Stimulated activated CD4-positive, alpha-beta T cell treated with anti-CD3 and anti-CD28 coated beads, Interleukin-2, amount 100 ng/mL, for 48 hours (primary cell): ENCODE measurements at places on chromosomes 7 and 10.

DNA sequence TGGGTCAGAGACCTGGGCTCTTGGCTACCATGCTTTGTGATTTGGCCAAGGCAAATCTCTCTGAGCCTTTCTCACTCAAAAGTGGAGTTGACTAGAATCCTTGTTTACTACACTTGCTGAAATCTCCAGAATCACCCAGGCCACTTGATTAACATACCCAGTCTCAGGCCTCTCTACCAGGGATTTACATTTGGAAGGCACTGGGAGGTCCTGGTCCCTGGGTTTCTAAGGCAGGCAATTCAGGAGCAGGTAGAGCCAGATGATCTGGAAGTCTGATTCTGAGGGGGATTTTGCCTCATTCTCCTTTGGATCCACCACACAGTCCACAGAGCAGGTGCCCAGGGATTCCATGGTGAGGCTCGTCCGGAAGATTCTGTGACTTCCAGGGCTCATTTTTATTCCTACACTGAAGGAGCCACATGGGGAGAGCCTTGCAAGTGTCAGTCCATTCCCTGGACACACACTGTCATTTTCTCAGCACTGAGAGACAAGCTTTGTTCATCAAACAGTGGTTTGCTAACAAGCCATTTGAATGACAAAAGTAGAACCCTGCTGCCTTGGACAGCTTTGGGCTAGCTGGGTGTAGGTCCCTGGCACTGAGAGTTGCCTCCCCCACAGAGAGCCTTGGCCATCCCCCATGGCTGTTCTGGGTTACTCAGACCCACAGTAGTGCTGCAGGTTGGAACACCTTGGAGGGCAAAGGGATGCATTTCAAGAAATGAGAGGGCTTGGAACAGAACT is 74.2 kb downstream of the NOC3L start:
- DNase-seq, result no peak

GRCh38 chr10:102185811-102186527 is 33.8 kb downstream of the NOLC1 start:
- no peak for DNase-seq

- DNase-seq, result no peak
Measured at GRCh38 chr10:85446827-85447226, 919.8 kb downstream of the GRID1 start.

DNA sequence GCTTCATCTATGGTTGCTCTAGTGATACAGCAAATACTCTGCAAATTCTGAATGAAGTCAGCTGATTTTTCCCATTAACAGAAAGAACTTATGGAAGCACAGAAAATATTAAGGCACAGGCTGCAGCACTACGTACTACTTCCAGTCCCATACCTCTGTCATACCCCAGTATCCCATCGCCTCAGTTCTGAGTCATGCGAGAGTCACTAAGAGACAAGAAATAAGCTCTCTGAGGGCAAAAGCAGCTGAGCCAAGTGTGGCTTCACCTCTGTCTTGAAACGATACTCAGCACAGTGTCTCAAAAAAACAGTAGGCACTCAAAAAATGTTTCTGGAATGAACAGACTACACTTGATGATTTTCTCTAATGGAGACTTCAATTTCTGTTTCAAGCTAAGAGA is 48.2 kb downstream of the EZH2 start:
- DNase-seq, result no peak

- DNase-seq, result no peak
Measured at GRCh38 chr7:33982425-33982786, 77.1 kb downstream of the BMPER start.

GRCh38 chr7:116028787-116029186 is 1.8 kb downstream of the TFEC start:
- DNase-seq, result no peak

DNA sequence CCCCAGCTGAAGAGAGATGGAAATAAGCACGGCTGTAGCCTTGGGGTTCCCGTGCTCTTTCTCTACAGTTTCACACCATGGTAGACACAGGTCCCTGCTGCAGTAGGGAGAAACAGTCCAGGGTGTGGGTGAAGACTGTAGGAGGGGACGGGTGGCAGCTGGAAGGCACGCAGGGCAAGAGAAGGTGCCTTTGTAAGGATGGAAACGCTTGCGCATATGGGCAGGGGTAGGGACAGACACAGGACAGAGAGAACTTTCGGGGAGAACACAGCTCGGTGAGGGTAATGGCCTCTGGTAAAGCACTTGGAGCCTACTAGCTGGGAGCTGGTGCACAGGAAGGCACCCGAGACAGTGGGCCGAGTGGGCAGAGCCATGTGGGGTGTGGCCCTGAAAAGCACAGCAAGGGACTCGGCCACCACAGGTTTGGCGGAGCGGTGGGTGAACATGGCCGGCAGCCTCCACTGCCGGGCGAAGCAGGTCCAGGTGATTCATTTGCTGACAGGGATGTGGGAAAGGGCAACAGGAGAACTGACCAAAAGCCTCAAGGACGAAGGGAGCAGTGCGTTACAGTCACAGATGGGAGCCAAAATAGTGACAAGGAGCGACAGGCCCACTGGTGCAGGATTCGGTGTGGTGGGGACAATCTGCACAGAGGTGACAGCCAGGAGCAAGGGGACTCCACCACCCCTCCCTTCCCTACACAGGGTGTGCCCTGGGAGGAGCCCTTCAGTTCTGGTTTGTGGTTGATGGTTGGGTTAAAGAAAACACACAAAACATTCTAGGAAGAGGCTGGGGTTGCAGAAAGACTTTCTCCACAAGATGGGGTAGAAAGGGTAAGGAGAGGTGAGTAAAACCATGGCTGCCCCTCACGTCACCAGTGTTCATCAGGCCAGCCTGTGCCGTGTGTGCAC is 97.1 kb downstream of the VOPP1 start:
- DNase-seq, result no peak

GRCh38 chr10:79601939-79602338 is 8.8 kb upstream of the SFTPA1 start:
- no peak for DNase-seq

DNA sequence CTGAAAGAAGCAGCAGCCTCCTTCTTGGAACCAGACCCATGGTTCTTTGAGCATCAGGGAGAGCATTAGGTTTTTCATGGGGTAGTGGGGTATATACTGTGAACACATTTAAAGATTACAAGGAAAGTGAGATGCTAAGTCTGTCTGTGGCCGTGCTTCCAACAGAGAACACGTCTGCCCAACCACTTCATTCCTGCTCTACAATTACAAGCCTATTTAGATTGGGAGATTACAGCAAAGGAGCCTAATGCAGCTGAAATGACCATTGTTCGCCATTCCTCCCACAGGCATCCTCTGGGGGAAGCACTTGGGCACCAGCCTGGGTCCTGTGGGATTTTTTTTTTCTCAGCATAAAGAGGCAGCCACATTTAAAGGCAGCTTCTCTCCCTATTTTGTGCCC is 536.4 kb downstream of the XPNPEP1 start:
- DNase-seq, result no peak

GRCh38 chr10:27088119-27089044 is 11.9 kb downstream of the ANKRD26 start:
- no peak for DNase-seq

DNA sequence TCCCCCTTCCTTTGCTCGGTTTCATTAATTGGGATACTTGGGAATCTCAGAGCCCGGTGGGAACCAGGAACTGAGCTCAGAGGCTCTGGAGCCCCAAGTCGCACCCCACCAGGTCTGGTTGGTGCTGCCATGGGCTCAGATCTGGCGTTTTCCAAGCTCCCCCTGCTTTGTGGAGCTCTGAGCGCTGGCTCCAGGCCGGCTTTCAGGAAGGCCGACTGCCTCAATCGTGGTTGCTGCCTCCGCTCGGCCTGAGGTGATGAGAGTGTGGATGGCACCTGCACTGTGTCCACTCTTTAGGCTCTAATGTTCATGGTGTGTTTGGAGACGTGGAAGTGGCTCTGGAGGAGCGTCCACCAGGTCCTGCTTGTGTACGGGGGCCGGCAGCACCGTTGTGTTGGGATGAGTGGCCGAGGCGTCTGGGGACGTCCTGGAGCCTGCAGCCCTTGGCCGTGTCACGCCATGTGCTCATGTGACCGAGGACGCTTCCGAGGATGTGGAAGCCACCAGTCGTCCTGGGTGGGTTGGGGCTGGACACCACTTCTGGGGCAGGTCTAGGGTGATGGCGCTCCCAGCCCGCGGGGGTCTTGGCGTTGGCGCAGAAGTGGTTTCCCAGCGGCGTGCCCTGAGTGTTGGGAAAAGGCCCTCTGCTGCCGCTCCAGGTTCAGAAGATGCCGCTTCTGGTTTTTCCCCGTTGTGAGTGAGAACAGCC is 8.2 kb downstream of the INPP5A start:
- DNase-seq, result no peak

- no peak for DNase-seq
Measured at GRCh38 chr7:148394582-148394981, 196.0 kb upstream of the C7orf33 start.

GRCh38 chr7:148962823-148963582 is 65.3 kb downstream of the PDIA4 start:
- peak; percentile 48 for DNase-seq

GRCh38 chr10:20949967-20950366 is 52.9 kb upstream of the NEBL start:
- DNase-seq, result no peak

DNA sequence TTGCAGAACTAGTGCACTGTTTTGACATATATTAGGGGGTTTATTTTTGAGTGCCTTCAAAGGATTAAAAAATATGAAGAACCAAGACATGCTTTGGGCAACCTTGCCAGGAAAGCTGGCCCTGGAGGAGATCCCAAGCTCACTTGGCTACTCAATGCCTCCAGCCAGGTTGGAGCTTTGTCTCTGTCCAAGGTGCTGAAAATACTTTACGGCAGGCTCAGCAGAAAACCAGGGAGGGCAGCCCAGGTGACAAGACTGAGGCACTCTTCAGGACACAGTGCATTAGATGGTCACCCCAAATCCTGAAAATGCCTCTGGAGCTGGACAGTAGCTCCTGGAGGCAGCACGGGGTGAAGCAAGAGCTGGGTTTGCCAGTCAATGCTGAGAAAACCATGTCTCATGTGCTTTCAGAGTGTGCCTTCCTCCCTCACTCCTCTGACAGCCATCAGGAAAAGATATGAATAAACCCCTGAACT is 5.8 kb upstream of the KCNH2 start:
- DNase-seq, result no peak

DNA sequence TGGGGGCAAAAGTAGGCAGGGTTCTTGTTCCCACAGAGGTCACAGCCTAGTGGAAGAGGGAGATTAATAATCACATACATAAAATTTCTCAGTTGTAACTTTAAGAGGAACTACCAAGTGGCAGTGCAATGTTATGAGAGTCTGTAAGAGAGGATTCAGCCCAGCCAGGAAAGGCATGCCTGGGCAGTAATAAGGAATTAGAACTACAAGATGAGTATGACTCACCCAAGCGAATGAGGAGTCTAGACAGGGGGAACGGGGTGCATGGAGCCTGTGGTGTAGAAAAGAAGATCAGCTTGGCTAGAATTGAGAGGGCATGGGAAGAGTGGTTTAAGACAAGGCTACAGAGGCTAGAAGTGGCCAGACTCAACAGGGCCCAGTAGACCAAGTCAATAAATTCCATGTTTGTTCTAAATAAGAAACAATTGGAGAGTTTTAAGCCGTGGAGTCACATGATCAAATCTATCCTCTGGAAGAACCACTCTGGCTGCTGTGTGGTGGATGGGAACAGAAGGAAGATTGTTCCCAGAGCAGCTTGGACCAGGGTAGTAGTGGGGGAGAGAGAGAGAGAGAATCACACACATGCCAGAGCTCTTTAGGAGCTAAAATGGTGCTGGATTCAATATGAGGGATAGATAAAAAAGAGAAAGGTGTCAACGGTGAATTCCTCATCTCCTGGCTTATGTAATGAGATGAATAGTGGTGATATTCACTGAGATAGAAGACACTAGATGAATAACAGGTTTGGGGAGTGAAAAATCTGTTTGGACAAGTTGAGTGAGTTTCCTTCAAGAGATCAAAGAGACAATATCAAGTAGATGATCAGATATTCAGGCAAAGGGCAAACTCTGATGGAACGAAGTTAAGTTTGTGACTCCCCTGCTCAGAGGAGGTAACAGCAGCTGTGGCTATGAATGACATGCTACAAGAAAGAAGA is 265.1 kb downstream of the FGFR2 start:
- no peak for DNase-seq

- no peak for DNase-seq
Measured at GRCh38 chr10:97858001-97858439, 8.4 kb downstream of the GOLGA7B start.

GRCh38 chr7:15306296-15306695 is 255.5 kb downstream of the AGMO start:
- no peak for DNase-seq

GRCh38 chr7:24572393-24572996 is 757 bp upstream of the PALS2 start:
- peak; percentile 11 for DNase-seq

DNA sequence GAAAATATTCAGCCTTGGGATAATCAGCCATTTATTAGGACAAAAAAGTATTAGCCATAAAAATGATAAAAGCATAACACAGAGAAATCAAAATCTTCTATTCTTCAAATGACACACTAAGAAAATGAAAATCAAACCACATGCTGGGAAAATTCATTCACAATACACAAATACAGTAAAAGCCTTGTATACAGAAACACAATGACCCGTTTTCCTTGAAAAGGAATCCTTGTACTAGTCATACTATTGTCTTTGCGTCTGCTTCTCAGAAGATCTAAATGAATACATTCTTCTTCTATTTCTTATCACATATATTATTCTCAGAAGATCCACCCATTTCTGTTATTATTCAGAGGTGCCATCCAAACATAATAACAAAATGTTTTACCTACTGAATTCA is 749.1 kb downstream of the CNTNAP2 start:
- DNase-seq, result no peak

GRCh38 chr10:73818402-73818801 is 7.0 kb upstream of the NDST2 start:
- DNase-seq, result no peak

DNA sequence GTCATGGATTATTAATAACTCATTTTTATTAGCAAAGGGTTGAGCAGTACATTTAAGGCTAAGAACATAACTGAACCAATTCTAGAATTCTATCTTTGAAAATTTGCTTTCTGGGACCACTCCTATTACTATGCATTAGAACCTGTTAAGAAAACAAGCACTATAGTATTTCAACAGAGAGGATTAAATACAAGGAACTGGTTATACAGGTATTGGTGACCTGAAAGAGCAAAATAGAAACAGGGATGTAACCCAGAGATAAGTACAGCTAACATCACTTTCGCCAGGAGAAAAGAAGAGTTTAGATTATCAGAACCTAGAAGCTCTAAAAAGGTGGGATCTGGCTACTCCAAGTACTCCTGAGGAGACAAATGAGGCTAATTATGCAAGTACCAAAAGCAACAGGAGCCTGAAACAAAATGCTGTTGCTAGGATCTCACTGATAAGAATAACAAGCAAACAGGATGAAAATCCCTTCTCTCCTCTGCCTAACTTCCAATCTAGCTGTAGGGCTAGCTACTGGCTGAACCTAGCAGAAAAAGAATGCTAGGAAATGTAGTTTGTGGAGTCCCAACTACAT is 32.1 kb upstream of the ELAPOR2 start:
- DNase-seq, result no peak
